Stimulated activated naive CD8-positive, alpha-beta T cell treated with anti-CD3 and anti-CD28 coated beads, Interleukin-15, Interleukin-2, amounts not matched to agents 100 U/mL and 50 U/mL, for 24 hours (primary cell): ENCODE measurements at places on chromosomes 12 and 14.
A peak's percentile ranks its signal among the peaks of the same experiment; 100 is the strongest.

DNA sequence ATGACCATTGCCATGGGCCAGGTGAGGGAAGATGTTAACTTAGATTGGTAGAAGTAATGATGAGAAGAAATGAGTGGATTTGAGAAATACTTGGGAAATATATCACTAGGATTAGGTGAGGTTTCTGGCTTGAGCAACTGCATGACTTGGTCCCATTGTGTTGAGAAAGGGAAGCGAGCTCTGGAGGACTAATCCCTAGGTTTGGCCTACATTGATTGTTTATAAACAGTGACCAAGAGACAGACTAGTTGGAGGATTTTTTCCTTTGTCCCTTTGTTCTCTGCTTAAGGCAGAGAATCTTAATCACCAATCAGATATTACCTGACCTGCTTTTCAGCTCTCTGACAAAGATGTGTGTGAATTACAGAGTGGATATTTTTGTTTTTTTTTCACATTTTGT, 100.5 kb downstream of the AEBP2 start:
- no peak for DNase-seq

GRCh38 chr12:128991716-128992115, 138.4 kb downstream of the GLT1D1 start:
- no peak for DNase-seq

GRCh38 chr12:99130808-99131553, 485.9 kb downstream of the APAF1 start:
- DNase-seq = no peak

- no peak for DNase-seq
Observed at GRCh38 chr12:67457778-67458665, 188.9 kb downstream of the CAND1 start.

DNA sequence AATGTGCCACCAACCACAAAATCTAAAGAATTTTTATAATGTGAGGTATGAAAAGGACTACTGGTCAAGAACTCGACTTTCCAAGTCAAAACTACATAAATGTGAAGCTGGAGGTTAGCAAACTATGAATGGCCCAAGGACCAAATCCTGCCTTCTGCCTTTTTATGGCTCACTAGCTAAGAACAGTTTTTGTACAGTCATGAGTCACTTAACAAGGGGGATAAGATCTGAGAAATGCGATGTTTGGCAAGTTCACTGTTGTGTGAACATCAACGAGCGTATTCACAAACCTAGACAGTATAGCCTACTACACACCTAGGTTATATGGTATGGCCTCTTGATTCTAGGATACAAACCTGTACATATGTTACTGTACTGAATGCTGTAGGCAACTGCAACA, 28.2 kb downstream of the FERMT2 start:
- DNase-seq = no peak

- no peak for DNase-seq
Observed at GRCh38 chr12:46933947-46934346, 108.2 kb upstream of the SLC38A4 start.

GRCh38 chr14:61766151-61766550, 3.9 kb downstream of the SNAPC1 start:
- no peak for DNase-seq

GRCh38 chr12:128690641-128691040, 133.1 kb downstream of the SLC15A4 start:
- no peak for DNase-seq

DNA sequence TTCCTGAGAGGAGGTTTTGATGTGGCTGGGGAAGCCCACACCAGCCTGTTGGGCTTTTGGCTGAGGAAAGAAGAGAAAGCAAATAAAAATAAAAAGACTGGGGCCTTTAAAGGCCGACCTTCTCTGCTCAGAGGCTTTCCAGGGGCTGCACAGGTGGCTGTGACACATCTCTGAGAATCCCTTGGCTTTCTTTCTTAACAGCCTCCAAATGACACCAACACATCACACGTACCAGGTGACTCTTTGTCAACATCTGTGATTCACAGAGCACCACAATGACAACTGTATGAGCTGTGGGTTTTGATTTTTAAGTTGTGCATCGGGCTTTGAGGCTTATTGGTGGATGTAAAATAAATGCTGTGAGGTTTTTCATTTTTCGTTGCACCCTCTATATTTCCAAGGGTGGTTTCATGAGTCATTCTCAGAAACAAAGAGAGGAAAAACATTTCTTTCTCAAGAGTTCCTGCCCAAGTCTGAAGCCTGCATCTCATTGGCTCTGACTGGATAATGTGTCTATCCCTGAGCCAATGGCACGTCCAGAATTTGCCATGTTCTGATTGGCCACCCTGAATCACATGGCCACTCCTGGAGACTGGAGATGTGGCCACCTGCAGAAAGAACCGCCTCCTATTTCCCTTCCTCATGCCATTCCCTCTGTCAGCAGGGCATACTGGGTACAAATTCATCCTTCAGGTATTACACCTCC, 349.0 kb downstream of the GLT1D1 start:
- DNase-seq = no peak

DNA sequence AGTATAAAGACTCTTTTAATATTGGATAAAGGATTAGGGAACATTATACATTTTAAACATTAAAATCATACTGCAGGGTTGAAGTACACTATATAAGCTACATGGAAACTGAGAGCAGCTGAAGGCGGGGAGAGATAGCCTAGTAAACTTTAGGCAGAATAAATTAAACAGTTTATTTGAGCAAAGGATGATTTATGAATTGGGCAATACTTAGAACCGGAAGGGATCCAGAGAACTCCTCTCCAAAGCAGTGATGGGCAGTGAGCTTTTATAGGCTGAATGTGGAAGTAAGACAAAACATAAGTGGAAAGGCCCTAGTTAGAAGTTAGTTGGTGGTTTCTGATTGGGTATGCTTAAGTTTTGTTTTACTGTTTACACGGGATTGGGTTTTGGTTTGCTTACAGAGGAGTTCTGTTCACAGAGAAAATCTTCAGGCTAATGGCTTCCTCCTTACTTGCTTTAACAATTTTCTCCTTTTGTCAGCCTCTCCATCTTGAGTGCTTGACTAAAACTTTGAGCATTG, 18.9 kb downstream of the LEMD3 start:
- DNase-seq = no peak

DNA sequence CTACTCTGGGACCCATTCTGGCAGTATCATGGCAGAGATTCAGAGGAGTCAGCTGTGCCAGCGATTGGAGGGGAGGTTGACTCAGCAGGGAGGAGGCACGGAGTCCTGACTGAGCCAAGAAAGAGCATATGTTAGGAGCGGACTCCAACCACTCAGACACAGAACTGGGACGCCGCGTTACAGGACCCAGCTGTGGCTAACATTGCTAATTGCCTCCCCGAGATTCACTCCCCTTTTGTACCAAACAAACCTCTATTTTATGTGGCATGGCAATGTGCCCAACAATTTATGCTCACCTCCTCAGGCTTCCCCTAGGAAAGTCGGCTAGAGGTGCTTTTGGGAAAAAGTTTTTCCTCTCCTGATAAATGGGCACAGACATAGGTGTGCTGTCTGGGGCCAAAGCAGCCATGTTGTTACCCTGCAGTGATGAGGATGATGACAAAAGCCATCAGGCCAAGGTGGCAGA, 15.2 kb upstream of the CLIP1 start:
- DNase-seq = no peak

- DNase-seq = peak; percentile 45
Observed at GRCh38 chr14:102184316-102185035, 44.8 kb downstream of the WDR20 start.

DNA sequence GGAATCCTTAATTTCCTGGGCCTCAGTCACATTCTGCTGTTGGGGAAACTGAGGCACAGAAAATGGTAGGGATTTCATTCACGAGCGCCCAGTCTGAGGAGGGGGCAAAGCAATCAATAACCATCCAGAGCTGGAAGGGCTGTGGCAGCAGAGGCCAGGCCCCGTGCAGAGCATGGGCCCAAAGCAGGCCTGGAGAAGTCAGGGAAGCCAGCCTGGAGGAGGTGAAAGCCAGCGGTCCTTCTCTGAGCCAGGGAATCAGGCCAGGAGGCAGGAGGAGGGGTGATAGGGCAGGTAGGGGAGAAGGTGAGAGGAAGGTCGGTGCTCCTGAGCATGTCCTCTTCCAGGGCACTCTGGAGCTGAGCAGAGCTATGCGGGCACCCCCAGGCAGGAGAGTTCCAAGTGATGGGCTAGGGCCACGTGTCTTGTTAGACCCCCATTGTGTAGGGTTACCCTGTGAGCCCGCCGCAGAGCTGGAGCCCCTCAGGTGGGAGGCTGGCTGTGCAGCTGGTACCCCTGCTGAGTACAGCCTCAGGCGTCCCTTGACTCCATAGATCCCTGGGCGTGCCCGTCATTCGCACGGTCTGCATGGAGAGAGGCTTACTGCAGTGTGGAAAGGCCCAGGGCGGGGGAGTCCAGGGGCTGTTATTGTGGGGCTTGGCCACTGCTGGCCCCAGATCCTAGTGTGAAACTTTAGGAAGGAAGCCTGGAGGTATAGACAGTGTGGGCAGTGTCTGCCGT, 4.8 kb downstream of the TNFAIP2 start:
- no peak for DNase-seq

DNA sequence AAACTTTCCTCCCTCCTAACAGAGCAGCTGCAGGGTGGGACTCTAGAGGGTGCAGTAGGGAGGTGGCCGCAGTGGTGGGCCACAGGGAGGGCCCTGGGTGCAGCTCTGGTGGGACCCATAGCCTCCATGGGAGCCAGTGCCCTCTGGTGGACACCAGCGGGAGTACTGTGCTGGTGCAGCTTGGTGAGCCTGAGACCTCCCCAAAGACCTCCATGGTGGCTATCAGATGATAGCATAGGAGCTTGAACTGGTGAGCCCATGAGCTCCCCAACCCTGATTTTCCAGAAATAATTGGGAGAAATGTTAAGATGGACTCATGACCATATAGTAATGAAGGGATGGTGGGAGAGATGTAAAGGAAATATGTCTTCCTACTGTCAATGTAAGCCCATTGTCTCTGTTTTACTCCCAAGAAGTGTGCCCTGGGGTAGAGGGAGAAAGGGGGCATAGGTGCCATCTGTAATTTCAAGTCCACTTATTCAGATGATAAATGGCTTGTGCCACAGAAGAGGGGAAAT, 98.7 kb downstream of the GAS2L3 start:
- DNase-seq = peak; percentile 53

GRCh38 chr12:49496417-49497360, 42.1 kb upstream of the KCNH3 start:
- no peak for DNase-seq

DNA sequence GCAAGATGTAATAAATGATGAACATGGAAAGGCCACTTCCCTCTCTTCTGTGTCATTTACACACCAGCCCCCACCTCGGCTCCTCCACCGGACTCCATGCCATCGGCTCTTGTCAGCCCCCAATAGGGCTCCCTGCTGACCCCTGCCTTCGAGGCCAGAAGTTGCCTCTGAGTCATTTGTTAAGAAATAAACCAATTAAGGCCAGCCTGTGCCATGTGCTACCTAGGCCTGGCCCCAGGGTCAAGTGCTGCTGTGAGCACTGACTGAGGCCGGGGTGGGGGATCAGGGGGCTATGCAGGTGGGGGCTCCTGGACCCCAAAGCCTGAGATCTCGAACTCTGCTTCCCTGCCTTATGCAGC, 53.2 kb downstream of the TESC start:
- no peak for DNase-seq

GRCh38 chr14:85574853-85575616, 45.1 kb downstream of the FLRT2 start:
- no peak for DNase-seq

DNA sequence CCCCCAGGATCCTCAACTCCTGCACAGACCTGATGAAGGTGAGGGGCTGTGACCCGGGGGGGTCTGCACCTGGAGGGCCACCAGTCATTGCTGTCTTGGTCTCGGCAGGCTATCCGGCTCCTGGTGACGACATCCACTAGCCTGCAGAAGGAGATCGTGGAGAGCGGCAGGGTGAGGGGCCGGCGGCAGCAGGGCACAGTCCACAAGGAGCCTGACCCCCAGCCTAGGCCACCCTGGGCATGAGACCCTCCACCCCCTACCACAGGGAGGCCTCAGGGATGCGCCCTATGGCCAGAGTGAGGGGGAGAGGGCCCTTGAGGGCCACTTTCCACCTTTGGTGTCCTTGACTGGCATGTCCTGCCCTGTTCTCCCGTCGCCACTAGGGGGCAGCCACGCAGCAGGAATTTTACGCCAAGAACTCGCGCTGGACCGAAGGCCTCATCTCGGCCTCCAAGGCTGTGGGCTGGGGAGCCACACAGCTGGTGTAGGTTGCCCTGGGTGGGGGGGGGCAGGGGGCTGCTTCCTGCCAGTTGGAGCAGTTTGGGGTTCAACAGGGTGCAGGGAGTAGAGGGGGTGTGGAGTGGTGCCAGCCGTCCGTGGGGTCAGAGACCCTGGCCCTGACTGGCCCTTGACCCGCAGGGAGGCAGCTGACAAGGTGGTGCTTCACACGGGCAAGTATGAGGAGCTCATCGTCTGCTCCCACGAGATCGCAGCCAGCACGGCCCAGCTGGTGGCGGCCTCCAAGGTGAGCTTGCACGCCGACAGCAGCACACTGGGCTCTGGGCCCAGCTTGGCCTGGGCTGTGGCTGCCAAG, 25.0 kb downstream of the HIP1R start:
- DNase-seq = peak; percentile 87

DNA sequence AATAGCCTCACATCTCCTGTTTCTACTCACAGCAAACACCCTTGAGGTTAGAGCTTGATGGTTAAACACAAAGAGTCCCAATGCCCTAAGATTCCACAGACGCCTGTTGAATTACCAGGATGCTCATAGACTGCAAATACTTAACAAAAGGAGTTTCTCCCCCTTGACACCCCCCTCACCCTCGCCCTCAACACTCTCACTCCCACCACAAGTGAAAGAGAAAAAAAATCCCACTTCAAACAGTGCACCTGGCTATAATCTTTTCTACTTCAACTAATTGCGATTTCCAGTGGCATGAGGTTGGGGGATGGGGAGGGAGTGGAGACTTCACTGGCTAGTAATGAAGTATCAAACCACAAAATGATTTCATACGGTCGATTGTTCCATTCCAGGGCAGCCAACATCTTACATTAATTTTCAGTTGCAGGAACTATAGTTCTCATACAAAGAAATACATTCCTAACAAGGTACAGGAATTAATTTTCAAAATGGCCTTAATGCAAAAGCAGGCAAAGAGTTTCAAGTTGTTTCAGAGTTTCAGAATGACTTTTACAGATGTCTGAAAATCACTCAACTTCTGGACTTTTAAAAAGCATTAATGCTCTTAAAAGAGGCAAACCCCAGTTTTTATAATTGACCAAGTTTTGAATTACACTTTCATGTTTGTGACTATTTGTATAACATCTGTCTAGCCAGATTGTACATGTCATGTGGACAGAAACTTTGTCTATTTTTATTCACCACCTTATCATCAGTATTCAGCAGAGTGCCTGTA, 390.7 kb downstream of the C12orf75 start:
- DNase-seq = no peak

- DNase-seq = no peak
Observed at GRCh38 chr12:53181935-53182334, 1.2 kb upstream of the CSAD start.

DNA sequence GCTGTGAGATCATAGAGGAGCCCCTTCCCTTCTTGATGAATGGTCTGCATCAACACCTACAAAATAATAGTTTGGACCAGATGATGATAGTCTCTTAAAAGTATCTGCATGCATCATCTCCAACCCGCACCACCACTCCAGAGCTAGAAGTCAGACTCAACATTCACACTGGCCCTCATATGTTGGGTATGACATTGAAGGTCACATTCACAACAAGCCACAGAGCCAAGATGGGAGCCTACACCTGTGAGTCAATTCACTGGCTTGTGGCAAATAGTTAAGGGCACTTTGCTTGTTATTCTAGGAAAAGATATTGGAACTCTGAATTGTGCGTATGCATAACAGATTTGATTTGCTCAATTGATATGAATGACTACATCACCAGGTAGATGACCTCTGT, 1197.9 kb downstream of the VRK1 start:
- no peak for DNase-seq
